ENCODE measurements at places on chromosomes 7 and 10.

GRCh38 chr10:6578795-6579182, 1.3 kb downstream of the PRKCQ start:
- no peak for DNase-seq

GRCh38 chr7:16914771-16915170, 33.0 kb upstream of the AGR3 start:
- DNase-seq, result no peak

DNA sequence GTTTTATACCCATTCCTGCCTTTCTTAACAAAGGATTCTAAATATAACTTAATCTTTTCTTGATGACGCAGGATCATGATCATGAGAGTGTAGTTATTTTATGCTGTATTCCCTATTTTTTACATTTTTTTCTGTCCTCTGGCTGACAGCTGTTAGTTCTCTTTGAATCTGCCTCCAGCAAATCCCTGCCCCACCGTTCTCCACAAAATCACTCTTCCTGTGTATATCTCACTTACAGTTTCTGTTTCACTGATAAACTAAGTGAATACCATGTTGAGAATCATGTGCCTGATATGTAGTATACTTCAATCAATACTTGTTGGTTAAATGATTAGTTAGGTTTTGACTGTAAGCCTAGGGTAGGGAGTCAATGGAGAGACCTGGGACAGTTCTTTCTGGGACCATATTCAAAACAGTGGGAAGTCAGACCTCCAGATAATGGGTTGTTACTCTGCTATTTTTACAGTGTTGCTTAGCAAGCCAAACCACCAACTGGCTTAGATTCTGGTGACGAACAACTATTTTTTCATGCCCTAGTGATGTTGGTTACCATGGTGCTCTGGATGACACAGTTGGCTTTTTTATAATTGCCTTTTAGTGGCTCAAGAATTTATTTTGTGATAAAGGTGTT, 12.8 kb downstream of the CNNM1 start:
- no peak for DNase-seq

DNA sequence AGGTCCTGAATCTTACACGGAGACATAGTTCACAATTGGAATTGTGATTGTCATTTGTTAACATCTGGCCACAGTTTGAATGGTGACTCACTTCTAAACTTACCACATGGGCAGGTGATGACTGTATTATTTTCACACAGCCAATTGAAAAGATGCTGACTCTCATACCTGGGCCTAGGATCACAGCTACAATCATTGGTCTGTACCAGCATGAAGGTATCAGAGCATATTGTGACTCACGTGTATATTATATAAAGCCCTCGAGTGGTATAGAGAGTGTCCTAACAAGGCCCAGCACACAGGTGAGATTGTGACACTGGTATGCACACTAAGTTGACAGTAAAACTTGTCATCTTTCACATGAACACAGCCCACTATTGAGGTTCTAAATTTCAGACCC, 9.4 kb upstream of the ZNF107 start:
- no peak for DNase-seq

GRCh38 chr7:105097619-105098018, 83.6 kb downstream of the KMT2E start:
- no peak for DNase-seq

GRCh38 chr7:36668750-36669149, 55.5 kb downstream of the AOAH start:
- no peak for DNase-seq

GRCh38 chr7:116423499-116423898, 76.0 kb upstream of the CAV2 start:
- no peak for DNase-seq

DNA sequence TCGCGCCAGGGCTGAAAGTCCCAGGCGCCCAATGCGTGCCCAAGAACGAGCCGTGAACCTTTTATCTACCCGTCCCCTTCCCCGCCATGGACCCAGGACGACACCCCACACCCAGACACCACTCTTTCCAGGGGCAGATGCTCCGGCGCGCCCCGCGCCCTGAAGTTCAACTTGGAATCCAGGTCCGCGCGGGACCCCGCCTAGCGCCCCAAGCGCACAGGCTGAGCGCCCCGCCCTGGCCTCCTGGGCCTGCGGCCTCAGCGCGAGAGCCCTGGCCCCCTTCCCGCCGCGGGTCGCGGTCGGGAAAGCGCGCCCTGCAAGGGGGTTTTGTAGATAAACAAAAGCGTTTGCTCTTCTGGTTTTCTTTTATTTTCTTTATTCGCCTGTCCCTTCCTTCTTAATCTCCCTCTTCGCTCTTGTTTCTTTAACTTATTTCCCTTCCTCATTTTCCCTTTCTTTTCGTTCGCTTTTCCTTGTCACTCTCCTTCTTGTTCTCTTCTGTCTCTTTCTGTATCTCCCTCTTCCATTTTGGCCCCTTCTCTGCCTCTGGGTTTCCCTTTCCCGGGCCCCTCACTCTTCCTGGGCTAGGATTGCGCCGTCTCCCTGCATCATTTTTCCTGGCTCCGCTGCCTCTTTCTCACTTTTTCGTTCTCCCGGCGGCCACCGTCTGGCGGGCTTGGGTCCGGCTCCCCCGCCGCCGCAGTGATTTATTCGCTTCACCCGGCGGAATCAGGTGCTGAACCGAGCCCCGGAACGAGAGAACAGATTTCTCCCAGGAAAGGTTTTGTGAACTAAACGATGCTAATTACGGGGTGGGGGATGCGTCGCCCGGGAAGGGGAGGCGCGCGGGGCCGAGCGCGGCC, 15.3 kb upstream of the PAX2 start:
- no peak for DNase-seq

DNA sequence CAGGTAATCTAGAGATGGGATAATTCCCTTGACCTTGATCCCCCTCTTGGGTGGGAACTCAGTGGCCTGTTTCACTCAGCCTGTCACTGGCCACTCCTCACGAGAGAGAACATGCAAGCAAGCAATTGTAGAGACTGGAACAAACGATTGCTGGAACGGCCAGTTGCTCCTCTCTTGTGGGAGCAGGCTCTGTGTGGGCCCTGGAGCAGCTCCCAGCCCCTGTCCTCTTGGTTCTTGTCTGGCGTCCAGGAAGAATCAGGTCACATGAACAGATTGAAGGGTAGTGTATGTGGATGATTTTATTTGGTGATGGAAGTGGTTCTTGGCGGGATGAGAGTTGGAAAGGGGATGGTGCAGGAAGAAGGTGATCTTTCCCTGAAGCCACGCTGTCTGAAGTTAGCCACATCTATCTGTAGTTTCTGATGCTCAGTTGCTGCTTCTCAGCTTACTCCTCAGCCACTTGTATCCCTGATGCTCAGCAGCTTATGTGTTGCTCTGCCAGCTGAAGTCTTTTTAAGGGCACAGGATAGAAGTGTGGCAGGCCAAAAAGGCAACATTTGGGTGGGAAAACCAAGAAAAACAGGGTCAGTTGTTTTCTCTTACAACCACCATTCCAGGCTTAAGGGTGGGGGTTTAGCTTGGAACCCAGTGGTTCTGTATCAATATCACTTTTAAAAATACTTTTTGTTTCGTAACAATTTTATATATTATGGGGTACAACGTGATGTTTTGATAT, 15.9 kb downstream of the RNF133 start:
- DNase-seq, result no peak

DNA sequence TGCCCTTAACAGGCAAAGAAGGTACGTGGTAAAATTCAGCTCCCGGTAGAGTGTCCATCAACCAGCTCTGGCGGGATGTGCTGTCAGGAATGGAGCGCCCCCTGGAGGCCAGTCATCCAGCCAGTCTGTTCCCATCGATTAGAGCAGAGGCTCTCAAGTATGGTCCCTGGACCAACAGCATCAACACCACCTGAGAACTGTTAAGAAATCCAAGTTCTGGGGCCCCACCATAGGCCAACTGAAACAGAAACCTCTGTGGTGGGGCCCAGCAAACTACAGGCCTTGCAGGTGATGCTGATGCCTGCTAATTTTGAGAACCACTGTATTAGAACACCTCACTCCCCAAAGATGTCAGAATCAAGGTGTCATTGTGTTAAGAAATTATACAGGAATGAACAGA, 109.2 kb downstream of the DPY19L1 start:
- no peak for DNase-seq

DNA sequence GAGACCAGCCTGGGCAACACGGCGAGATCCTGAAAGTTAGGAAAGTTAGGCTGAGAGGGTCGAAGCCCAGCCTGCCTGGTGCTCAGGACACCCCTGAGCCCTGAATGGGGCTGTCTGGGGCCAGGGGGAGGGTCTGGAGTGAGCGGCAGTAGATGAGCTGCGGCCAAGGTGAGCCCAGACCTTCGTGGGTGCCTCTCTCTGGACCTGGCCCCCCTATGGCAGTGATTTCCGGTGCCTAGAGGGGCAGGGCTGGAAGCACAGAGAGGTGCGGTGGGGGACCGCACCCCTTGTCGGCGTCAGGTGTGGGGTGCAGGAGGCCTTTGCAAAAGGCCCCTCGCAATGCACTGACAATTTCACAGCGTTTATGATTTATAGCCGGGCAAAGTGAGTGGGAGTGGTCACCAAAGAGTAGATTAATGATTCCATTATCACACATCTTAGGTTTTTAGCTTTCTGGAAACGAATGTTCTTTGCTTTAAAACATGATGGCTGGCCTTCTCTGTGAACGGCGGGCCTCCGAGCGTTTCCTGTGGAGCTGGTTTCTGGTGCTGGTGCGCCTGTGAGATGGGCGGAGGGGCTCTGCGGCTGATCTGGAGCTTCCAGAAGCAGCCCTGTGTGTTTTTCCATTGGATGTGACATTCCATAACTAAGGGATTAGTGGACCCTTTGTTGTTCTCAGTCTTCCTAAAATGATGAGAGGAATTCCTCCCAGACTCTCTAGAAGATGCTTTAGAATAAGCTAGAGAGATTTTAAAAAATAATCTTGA, 171.0 kb upstream of the ZNF32 start:
- DNase-seq, result no peak

- no peak for DNase-seq
Measured at GRCh38 chr10:118564652-118565051, 30.8 kb downstream of the PRLHR start.

GRCh38 chr10:66926841-66927240, 1.0 kb downstream of the LRRTM3 start:
- no peak for DNase-seq

GRCh38 chr10:79995979-79996634, 47.2 kb upstream of the SFTPD start:
- no peak for DNase-seq

Data from NCI-H1048 (cell line).